ENCODE measurements at places on chromosomes 6 and 20.

DNA sequence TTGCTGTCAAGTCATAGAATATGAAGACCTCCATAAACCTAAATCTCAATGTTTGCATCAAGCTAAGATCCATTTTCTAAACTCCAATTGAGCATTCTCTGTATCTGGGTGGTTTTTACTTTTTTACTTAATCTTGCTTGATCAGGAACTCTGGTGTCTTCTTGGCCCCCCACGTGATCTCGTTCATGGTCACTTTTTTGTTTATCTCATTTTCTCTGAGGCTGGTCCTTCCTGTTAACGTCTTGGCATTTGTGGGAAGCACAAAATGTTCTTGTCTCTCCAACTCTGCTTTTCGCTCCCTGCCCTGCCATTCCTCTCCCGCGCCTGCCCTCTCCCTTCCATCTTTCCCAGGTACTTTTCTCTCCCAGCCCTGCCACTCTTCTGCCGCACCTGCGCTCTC is 14.0 kb upstream of the MAPRE1 start:
- no peak for DNase-seq

DNA sequence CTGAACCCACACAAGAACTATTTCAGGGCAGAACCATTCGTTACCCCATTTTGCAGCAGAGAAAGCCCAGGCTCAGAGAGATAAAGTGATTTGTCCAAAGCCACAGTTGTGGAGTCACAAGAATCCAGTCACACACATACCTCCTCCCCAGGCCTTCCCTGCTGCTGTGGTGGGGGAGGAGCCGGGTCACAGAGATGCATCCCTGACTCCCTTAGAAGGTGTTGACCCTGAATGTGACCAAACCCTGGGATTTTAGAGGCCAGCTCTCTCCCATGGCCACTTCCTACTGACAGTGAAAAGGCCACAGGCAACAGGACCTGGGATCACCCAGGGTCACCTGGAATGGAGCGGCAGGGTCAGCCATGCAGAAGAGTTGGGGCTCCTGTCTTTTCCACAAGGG is 48.6 kb downstream of the CHMP4B start:
- no peak for DNase-seq

DNA sequence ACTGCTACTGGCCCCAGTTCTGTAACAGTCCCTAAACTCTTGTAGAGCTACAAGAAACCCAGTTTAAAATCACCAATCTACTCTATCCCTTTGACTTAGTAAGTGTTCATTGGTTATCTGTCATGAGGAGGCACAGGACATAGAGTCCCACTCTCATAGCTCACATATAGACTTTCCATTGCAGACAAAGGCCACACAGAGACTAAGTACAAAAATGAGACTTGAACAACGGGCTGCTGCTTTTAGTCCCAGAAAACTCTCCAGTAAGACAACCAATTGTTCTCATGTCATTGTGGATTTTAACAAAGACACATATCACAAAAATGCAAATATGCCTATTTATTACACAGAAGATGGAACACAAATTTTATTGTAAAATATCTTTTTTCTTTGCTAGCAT is 197.4 kb downstream of the PTPRK start:
- DNase-seq, result no peak

DNA sequence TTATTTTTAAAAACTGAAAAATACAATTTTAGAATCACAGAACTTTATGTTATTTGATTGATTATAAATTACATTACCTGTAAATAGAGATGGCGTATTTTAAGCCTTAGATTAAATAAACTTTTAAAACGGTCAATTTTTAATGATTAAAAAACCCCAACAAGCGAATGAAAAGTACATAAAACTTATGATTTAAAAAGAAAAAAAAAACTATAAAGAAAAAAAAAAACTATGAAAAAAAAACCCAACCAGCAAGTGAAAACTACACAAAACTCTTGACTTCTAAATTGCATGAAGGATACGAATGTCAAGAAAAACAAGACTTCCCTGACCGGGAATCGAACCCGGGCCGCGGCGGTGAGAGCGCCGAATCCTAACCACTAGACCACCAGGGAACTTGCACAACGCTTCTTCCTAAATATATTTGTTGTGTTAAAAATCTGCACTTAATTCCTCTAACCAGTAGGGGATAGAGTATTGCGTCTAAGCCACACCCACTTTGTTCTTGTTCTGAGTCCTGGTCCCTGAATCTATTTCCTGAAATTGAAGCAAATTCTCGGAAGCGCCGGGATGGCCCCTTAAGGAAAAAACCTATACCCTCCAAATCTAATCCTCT is 10.7 kb upstream of the NCOA7 start:
- DNase-seq, result peak; percentile 77

- no peak for DNase-seq
Measured at GRCh38 chr6:155717374-155717773, 261.7 kb upstream of the NOX3 start.

DNA sequence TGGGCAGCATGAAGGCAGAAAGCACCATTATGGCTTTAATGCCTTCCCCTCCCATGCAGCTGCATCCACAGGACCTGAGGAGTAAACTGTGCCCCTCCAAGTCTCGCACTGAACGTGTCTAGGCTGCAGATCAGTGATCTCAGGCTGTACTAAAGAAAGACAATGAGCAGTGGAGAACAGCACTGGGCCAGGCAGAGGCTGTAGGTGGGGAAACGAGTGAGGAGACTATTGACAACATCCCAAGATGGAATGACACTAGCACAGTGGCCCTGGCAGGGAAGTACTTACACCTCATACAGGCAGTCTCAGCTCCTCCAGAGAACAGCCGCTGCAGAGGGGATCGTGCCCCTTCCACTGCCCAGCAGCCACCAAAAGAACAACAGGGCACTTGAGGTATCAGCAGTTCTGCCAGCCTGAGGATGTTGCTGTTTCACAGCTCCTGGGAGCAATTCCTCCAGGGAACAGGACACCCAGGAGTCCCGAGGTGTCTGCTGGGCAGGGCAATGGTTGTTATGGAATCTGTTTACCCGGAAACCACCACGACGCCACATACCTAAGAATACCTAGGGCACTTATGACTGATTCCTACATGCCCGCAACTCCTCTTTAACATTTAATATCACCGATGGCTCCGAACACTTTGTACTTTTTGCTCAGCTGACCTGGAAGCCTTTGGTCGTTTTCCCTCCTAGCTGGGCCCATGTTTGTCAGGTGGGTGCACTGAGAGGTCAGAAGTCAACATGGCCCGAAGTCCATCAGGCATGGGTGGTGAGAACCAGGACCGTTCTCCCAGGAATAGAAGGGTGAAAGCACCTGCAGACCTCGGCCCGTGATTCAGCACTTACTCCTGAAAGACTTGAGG is 79.1 kb downstream of the SLC22A23 start:
- no peak for DNase-seq

GRCh38 chr6:31299947-31300346 is 28.1 kb upstream of the HLA-C start:
- no peak for DNase-seq

DNA sequence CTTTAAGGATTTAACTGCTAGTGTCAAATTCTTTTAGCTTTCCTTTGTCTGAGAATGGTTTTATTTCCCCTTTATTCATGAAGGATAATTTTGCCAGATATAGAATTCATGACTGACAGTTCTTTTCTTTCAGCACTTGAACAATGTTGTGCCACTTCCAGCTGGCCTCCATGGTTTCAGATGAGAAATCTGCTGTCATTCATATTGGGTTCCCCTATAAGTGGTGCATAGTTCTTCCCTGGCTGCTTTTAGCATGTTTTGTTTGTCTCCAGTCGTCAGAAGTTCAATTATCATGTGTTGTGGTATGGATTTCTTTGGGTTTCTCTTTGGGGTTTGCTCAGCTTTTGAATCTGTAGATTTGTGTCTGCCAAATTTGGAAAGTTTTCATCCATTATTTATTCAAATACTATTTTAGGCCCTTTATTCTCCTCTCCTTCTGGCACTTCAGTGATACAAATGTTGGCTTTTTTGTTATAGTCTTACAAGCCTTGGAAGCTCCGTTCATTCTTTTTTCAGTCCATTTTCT is 76.3 kb upstream of the TGM3 start:
- no peak for DNase-seq

- no peak for DNase-seq
Measured at GRCh38 chr6:85004361-85004995, 240.1 kb upstream of the TBX18 start.

- DNase-seq, result no peak
Measured at GRCh38 chr6:121826156-121826810, 390.8 kb downstream of the GJA1 start.

DNA sequence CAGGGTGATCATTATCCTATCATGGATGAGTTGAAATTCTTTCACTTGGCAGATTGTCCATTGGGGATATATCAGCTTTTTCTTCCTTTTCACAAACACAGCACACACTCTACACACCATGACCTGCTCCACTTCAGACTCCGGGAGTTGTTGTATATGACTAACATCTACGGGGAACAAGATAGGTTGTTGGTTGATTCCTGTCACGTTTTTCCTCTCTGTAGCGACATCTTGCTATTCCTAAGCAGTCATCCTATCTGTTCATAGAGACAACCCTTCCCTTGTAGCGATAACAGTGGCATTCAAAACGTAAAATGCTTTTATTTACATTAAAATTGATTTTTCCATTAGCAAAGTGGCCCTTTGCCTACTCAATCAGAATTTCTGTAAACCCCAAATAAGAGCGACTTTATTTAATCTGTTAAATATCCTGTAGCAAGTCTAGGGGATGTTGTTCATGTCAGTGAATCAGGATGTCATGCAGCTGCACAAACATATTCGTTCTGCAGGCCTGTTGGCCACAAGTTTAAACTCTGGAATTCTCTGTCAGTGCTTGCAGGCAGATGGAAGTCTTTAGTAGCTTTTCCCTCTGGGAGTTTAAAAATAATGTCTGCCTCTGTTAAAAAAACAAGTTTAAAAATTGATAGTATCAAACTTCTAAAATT is 23.1 kb downstream of the PHACTR2 start:
- no peak for DNase-seq

DNA sequence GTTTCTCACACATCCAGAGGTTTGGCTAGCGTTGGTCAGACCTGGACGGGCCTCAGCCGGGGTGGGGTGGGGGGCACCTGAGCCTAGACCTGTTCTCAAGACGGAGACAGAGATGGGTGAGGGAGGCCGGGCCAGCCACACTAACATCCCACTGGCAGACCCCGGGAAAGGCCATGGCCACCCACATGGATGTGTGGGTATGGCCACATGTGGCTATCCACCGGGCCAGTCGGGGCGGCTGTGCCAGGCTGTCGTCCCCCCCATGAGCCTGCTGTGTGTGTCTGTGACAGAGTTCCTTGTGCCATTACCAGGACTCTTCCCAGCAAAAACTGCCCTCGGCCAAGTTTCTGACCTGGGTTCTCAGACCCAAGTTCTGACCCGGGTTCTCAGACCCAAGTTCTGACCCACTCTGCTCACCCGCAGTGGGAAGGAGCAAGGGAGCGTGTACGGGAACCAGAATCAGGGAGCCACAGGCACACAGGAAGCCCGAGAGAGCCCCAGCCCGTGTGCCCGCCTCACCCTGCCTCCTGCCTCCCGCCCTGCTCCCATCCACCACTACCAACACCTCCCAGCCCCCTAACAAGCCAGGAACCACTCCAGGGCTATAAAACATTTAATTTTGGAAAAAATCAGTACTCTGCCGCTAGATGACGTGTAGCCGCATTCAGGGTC is 255.5 kb downstream of the TAF4 start:
- no peak for DNase-seq

- DNase-seq, result peak; percentile 32
Measured at GRCh38 chr6:43308101-43308989, at the start of gene CRIP3. Gene CRIP3 (minus strand): TSS chr6:43308826. CDS start chr6:43308792, 34 bp downstream.

- DNase-seq, result no peak
Measured at GRCh38 chr6:148177589-148178233, 164.9 kb upstream of the SASH1 start.

GRCh38 chr6:9161731-9162130 is 726.4 kb upstream of the SLC35B3 start:
- DNase-seq, result no peak

GRCh38 chr6:99341862-99342455 is 7.5 kb downstream of the FAXC start:
- no peak for DNase-seq

DNA sequence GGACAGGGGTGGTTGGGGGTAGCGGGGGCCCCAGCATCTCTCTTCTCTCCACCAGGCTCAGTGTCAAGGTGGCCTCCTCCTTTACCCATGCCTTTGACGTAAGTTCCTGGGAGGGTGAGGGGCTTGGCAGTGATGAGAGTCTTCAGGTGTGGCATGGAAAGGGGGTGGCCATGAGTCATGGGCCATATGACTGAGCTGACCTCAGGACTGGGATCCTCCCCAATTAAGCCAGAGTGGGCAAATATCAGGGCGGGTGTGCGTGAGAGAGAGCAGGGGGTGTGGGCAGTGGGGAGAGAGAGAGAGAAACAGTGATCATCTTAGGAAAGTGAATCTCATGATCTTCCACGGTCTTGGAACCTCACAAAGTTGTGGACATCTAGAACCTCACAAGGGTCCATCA is 8.2 kb upstream of the BPIFB4 start:
- no peak for DNase-seq

DNA sequence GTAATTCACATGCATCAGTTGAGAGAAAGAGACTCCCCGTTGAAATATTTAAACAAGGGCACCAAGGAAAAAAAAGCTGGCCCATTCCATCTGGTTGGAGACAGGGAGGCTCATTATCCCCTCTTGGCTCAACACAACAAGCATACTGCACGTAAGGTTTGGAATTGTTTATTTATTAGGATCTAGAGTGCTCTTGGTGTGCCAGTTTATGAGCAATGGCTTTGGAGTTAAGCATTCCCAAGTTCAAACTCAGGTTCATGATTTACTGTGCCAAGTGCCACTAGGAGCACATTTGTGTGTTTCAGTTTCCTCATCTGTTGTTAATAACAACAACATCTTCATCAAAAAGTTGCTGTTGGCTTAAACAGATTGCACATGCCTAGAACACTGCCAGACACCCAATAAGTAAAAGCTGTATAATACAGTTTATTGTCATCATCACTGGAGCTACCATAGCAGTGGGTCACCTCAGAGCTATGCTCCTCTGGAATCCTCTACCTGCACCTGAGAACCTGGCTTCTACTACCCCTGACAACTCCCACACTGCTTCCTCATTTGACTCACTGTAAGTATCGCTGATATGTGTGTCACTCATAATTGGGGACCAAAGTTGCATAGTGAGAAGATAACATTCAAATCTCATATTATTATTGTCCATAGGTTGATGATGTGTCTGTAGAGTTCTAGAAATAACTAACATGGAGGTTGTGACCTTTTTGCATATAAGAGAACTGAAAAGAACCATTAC is 5.4 kb downstream of the SLC17A3 start:
- no peak for DNase-seq

DNA sequence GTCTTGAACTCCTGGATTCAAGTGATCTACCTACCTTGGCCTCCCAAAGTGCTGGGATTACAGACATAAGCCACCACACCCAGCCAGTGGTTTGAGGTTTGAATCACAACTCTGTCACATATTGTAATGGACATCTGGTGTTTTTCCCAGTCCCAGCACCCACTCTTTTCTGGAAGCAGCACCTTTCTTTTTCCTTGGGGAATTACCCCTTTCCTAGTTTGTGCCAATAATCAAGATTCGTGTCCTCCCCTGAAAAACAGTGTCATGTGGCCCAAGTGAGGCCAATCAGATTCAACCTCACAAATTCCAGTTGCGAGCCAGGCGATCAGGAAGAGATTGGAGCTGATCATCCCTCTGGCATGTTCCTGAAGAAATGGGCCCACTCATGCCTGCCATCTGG is 71.7 kb upstream of the SGK1 start:
- no peak for DNase-seq

- DNase-seq, result no peak
Measured at GRCh38 chr6:39867592-39867991, 66.7 kb downstream of the MOCS1 start.

All from activated T-helper 9 cell treated with anti-CD3 and anti-CD28 coated beads, Interleukin-2, amount 50 U/mL, for 16 hours (primary cell).